ENCODE measurements at places on chromosomes 2 and 18.

- DNase-seq, result no peak
Measured at GRCh38 chr2:115083225-115083624, 640.8 kb downstream of the DPP10 start.

- no peak for DNase-seq
Measured at GRCh38 chr18:50042611-50043010, 152.3 kb downstream of the MYO5B start.

- no peak for DNase-seq
Measured at GRCh38 chr2:151472966-151473365, 63.3 kb downstream of the RIF1 start.

DNA sequence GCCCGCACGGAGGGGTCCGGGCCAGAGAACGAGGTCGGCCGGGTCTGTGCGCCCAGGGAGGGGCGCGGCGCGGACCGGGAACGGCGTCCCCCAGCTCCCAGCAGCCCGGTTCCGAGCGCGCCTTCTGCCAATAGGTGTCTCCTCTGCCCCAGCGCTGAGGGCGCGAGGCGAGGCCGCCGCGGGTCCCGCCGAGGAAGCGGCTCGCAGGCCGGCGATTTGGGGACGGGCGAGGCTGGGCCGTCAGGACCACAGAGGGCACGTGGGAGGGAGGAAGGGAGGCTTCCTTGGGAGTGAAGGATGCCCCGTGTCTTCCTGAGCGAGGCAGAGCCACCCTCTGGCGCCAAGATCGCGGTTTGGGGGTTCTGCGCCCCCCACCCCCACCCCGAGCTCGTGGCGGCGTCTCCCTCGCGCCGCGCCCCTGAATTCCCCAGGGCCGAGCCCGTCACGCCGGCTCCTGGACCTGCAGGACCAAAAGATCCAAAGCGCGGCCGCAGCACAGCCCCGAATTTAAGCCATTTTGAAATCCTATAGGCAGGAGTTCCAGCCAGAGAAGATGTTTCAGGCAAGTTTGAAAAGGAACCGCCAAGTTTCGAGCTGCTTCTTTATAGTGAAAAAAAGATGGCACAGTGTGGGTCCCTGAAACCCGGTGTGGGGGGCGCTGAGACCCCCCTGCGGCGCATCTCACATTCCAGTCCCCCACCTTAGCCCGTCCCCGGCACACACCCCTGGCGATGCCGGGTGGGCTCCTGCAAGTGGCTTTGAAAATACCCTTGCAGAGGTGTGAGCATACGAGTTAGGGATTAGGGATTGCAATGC is 909 bp downstream of the NFATC1 start:
- DNase-seq, result no peak

GRCh38 chr2:100835006-100835659 is 15.2 kb downstream of the NPAS2 start:
- no peak for DNase-seq

DNA sequence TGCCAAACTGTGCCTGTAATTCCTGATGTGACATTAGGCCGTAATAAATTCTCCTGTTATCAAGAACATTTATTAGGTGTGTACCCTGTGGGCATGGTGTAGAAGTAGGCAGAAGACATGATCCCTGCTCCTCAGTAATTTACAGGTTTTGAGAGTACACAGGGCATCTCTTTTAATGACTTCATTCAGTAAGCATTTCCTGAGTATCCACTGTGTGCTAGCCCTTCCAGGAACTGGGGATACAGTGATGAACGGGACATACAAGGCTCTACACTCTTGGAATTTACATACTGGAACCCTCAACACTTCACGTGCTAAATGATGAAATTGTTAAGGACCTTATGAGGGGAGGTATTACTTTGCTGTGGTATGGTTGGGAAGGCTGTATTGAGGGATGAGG is 30.2 kb downstream of the DIS3L2 start:
- no peak for DNase-seq

DNA sequence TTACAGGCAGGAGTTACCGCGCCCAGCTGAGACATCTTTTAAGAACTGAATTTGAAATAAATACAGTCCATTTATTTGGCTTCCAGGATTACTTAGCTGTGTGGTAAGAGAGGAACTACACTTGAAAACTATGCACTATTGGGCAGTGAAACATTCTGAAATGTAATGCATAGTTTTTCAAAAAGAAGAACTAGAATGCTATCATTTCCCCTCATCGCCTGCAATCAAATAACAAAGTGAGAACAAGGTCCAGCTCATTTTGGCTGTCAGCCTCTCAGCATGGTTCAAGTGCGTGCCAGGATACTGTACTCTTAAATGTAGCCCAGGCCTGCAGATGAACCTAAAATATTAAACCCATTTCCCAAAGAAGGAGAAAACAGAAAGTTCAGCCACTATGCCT is 76.6 kb upstream of the ARL5A start:
- no peak for DNase-seq

DNA sequence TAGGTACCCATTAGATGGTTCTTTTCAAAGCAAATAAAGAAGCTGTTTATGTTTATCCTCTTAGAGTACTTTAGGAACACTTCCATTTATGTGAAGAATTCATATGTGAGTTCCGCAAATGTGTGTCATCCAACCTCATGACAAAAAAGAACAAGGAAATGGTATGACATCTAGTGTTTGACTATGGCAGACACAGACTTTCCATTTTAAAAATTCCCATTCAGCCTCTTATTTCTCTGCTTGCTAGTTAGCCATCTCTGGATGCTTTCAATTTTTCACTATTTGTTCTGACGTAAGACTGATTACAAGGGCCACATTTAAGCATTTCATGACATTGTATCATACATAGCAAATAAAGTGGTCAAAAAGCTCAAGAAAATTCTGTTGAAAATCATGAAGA is 103.0 kb downstream of the ZAP70 start:
- no peak for DNase-seq
